ENCODE measurements at places on chromosomes 2 and 18.

- DNase-seq: no peak
Observed at GRCh38 chr18:51582551-51582950, 385.1 kb upstream of the MEX3C start.

- DNase-seq: no peak
Observed at GRCh38 chr2:6999211-6999877, 82.1 kb downstream of the RNF144A start.

GRCh38 chr2:109258376-109258775, 129.4 kb downstream of the SH3RF3 start:
- DNase-seq: no peak

- DNase-seq: no peak
Observed at GRCh38 chr18:33812186-33812585, 234.2 kb downstream of the ASXL3 start.

DNA sequence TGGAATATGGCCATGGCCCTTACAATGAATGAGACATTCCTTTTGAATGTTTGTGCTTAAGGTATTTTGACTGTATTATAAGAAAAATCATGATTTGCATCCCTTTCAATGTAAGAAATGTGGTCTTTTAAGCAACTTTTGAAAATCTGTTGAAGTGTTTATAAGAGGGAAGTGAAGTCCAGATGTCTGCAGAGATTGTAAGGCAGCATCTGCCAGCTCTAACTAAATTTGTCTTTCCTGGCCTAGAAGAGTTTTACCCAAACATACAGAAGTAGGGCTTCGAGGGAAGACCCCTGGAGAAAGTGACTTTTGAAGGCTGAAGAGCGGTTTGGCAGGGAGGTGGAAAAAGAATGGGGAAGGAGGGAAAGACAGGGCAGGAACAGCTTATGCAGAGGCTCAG, 12.2 kb downstream of the EML6 start:
- no peak for DNase-seq

Measured in fibroblast of skin of right biceps (primary cell).